ENCODE measurements at places on chromosomes 4 and X. TPM values are rescaled to one million over a fixed set of nuclear protein-coding genes. Genes with fewer than 3 reads are reported as not detected.

DNA sequence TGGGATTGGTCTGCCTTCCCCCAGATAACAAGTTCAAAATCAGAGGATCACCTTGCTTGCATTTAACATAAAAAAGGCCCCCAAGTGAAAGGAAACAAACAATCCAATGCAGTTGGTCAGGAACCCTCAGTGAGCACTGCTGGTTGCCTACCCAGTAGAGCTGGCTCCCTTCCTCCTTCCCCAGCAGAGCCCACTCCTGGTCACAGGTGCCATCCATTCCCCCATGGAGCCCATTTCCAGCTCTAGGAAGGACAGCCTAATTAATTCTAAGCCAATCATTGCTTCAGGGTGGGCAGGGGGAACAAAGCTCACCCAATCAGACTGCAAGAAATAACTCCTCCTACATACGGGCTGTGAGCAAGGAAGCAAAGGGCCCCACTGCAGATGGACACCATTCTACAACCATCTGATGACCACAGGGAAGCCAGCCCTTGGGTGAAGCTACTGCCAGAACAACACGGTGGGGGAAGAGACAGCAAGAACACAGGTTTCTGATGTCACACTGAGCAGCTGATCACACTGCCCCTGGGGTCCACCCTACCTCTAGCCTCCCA lies 86.5 kb downstream of the SH3KBP1 start:
- no peak for DNase-seq

DNA sequence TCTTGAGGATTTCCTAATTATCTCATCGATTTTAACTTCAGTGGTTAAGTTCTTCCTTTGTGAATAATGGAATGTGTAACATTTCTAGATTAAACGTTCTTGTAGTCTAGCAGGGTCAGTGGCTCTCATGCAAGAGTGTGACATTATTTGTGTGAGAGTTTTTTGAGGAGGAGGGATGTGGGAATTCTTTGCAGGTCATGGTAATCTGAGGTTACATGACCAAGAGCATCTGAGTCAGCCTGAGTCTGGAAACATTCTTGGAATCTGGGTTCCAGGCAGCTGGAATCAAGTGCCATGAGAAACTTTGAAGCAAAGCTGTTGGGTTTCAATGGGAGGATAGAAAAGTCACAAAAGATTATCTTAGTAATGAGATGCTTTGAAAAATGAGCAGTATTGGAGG lies 49.5 kb downstream of the GK start:
- no peak for DNase-seq

The GSX2 gene
- polyA plus RNA-seq, result not detected

GRCh38 chr4:149972407-149972806 lies 105.8 kb upstream of the DCLK2 start:
- no peak for DNase-seq

DNA sequence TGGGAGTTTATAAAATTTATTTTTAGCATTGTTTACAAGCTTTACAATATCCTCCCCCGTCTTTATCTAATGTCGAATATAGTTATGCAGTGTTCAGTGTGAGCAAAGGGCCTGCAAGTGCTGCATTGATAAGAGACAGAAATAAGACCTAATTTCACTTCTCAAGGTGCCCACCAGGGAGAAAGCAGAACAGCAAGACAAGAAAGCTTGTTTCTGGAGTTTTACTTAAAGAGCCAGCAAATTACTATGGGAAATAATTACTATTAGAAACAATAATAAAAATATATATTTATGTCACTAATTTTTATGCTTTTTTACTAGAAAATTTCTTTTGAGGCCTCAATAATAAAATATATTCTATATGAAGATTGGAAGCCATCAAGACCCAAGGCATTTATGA lies 2677.7 kb downstream of the ARAP2 start:
- DNase-seq, result no peak
